ENCODE measurements at places on chromosomes 3 and 15.

- DNase-seq, result no peak
Measured at GRCh38 chr15:98169551-98169950, 209.0 kb downstream of the ARRDC4 start.

- no peak for DNase-seq
Measured at GRCh38 chr3:71703797-71704196, 21.4 kb downstream of the EIF4E3 start.

DNA sequence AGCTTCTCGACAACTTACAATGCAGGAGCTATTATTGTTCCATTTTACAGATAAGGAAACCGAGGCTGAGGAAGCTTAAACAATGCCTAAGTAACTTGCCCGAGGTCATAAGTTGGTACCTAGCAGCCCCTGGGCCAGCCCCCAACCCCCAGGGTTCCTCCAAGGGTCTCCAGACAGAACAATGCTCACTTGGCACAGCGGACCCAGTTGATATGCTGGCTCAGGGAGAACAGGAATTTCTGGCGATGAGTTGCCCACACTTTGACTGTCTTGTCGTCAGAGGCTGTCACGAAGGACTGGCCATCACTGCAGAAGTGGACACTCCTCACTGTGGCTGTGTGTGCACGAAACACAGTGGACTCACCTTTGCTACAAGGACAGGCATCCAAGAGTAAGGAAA, 5.2 kb downstream of the POC1A start:
- DNase-seq, result no peak

DNA sequence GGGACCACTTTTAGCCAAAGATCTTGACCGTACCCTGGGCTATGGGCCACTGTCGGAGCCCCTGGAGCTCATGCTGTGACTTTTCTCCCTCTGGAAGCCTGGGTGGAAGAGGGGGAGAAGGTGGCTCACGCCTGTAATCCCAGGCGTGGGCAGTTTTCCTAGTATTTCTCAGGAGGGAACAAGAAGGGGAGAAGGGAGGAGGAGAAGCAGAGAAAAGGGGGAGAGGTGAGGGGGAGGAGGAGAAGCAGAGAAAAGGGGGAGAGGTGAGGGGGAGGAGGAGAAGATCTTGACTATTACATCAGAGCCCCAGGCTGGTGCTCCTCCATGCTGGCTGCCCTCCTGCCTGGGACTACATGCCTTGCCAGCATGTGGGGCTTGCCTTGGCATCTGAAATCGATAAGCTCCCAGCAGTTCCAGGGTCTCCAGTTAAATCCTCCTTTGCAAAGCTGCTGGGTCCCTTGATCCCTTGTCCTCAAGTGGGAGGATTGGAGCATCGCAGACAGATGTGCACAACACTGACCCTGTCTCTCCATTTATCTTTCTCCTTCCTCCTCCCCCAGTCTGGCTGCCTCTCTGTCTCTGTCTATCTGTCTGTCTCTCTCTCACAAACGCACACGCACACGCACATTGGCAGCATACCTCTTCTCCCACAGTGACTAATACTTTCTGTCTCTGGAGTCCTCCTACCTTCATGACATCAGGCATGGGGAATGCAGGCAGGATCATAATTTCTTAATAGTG, 41.6 kb downstream of the MRAS start:
- no peak for DNase-seq

GRCh38 chr15:81288040-81288439, 35.9 kb downstream of the STARD5 start:
- DNase-seq, result no peak

- DNase-seq, result no peak
Measured at GRCh38 chr15:92043283-92043682, 189.8 kb downstream of the SLCO3A1 start.

DNA sequence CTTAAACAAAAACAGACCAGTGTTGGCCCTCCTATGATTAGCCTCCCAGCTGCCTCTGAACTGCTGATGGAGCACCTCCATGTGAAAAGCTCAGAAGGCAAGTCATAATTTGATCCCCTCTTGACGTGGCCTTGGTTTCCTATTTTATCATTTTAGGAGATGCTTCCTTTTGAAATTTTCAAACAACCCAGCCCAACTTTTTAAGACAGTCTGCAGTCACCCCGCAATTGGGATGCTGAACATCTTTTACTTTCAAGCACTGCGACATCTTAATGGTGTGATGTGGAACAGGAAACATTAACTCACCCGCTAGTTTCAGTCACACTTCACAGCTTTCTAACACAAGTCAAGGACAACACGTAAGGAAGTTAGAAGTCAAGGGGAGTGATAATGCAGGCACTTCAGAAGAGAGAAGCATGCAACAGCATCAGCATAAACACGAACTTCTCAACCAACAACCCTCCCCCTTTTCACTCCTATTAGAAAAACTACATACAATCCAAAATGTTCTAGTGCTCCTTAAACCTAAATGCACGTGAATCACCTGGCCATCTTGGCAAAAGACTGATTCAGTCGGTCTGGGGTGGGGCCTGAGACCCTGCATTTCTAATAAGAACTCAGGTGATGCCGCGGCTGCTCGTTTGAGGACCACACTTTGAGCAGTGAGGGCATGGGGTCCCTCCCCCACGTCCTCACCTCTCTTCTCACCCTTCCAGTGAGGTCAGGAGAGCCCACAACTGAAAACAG, 161.5 kb downstream of the FOXP1 start:
- no peak for DNase-seq

- no peak for DNase-seq
Measured at GRCh38 chr3:190517687-190518086, 3.8 kb downstream of the IL1RAP start.

- DNase-seq, result no peak
Measured at GRCh38 chr3:122233101-122233952, 49.9 kb downstream of the CASR start.

DNA sequence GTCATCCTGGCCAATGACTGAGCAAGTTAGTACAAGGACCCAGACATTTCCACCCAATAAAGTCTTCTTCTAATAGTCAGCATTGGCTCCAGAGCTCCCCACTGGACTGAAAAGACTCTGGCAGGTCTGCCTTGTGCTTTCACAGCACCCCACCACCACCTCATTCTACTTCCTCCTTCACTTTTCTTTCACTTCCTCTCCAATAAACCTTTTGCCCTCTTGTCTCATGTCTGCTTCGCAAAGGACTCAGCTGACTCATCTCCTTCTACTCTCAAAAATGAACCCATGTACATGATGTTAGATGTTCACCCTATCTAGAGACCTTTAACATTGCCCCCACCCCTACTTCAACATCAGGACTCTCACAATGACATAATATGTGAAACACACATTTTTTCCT, 181.0 kb upstream of the PPP2R3A start:
- DNase-seq, result no peak

GRCh38 chr3:152103257-152103656, 165.5 kb upstream of the MBNL1 start:
- no peak for DNase-seq

DNA sequence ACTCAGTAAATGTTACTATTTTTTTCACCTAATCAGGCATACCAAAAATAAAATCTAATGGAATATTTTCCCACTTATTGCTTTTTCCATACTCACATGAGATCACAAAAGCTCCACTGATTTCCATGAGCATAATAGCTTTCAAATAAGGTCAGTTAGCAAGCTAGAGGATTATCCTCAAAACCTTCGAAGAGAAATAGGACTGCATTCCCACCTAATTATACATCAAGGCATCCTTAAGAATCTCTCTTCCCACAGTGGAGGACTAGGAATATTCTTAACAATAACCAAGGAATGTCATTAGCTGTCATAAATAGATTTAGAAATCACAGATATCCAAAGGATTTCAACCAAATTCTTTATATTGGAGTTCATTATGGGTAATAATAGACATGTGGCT, 127.9 kb upstream of the STT3B start:
- no peak for DNase-seq

- no peak for DNase-seq
Measured at GRCh38 chr3:12658593-12659058, 5.3 kb downstream of the RAF1 start.

DNA sequence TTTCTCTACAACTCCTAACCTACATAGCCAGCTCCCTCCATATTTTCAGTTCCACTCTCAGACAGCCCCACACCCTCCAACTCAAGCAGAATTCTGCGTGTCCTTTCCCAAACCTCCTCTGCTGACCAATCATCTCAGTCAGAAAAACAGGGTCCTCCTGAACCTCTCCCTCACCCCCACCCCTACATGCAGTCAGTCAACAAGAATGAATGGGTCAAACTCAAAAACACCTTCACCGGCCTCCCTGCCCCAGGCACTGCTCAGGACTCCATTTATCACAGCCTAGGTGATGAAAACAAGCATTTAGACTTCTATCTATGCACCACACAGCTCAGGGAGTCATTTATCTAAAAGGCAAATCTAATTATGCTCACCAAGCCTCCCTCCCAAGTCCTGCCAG, 32.4 kb downstream of the MYL3 start:
- no peak for DNase-seq

- no peak for DNase-seq
Measured at GRCh38 chr15:95620934-95621579, 709.4 kb upstream of the NR2F2 start.

DNA sequence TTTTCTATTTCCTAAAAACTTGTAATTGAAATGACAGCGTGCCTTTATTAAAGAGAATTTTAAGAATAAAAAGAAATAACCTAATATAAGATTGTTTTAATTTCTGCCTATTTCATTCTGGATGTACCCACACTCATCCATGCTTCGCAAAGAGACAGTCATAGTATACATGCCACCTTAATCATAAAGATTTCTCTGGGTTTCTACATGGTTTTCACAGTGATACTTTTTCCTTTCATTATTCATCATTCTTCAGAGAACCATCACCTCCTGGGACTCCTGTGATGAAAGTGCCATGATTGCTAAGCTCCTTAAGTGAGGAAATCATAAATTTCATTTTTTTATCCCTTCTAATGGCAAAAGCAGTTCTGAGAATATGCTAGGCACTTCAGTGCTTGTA, 4.3 kb upstream of the CCR8 start:
- DNase-seq, result no peak

DNA sequence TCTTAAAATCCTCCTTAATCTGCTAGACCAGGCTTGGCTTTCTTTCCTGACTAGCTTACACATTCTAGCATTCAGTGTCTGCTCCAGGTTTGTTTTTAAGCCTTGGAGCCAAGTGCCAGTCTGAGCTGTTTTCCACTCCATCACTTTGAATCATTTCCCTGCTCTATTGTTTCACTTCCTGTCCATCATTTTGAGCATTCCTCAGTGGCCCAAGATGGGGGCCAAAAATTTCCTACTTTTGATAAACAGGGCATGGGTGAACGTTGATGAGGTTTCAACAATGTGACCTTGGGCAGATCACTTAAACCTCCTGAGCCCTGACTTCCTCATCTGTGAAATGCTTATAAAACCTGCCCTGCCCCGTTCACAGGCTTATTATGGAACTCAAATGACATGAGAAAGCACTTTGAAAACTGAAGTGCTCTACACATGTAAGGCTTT, 4.4 kb downstream of the CYP19A1 start:
- no peak for DNase-seq

DNA sequence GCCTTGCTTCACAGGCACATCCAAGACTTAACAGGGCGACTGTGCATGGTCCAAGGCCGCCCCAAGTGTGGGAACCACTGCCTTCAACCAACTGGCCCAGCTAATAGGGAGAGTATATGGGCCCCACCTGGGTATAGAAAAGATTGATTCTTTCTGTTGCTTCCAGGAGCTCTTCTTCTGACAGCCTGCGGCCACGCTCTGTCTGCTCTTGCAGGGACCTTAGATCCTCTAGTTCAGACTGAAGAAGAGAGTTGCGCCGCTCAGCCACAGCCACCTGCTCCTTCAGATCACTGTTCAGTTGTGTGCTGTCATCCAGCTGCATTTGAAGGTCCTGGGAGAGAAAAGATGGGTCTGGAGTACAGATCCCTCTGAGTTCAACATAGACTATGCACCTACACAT, 102.2 kb downstream of the HHLA2 start:
- no peak for DNase-seq
